ENCODE measurements at places on chromosomes 1 and 21.

GRCh38 chr1:241553886-241554592 lies 21.9 kb downstream of the KMO start:
- DNase-seq = no peak

DNA sequence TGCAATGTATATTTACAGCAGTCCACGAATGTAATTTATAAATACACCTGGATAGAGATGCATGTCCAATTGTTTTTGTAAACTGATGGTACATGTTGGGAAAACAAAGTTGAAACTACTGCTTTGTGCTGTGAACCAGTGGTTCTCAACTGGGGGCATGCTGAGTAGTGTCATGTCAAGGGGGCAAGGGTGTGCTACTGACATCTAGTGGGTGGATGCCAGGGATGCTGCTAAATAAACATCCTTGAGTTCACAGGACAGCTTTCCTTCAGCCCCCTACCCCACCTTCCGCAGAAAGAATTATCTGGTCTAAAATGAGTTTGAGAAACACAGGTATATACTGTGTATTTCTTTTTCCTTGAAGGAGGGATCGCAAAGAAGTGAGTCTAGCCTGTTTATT lies 95.9 kb downstream of the RASAL2 start:
- DNase-seq = no peak

DNA sequence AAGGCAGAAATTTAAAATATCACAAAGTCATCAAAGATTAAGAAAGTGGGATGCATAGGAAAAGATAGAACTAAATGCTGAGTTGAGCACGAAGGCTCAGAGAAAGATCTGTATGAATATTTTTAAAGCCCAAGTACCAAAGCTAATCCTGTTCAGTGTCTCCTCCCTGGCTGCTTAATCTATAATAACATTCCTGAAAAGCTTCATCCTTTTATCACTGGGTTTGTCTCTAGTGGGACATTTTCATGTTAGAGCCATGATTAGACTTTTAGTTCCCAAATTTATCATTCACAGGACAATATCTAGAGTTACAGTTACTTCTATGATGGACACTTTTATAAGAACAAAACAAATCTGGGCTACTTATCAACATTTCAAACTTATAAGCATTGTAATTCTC lies 38.6 kb downstream of the TNFSF18 start:
- no peak for DNase-seq

GRCh38 chr1:203692565-203693470 lies 66.2 kb downstream of the ATP2B4 start:
- DNase-seq = no peak

- DNase-seq = no peak
Observed at GRCh38 chr1:96741335-96741734, 19.8 kb downstream of the PTBP2 start.

DNA sequence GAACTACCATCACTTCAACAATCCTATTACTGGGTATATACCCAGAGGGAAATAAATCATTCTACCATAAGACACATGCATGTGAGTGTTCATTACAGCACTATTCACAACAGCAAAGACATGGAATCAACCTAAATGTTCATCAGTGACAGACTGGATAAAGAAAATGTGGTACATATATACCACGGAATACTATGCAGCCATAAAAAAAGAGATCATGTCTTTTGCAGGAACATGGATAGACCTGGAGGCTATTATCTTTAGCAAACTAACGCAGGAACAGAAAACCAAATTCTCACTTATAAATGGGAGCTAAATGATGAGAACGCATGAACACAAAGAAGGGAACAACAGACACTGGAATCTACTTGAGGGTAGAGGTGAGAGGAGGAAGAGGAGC lies 39.0 kb downstream of the KIAA0319L start:
- DNase-seq = no peak

DNA sequence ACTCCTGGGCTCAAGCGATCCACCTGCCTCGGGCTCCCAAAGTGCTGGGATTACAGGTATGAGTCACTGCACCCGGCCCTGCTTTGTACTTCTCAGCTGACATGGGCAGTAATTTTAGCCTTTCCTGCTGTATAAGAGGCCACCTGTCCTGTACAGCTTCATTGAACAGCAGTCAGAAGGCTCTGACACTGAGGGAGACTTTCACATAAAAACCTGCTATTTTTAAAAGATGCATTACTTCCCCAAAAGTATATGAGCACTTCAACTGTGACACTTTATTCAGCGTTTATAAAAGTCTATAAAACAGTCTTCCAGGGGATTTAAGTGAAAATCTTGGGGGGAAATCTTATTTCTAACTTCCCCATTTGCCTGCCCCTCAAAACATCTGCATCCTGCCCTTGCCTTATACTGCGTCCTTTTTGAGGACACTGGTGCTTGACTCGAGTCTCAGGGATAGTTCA lies 17.6 kb downstream of the RNU5D-1 start:
- no peak for DNase-seq

DNA sequence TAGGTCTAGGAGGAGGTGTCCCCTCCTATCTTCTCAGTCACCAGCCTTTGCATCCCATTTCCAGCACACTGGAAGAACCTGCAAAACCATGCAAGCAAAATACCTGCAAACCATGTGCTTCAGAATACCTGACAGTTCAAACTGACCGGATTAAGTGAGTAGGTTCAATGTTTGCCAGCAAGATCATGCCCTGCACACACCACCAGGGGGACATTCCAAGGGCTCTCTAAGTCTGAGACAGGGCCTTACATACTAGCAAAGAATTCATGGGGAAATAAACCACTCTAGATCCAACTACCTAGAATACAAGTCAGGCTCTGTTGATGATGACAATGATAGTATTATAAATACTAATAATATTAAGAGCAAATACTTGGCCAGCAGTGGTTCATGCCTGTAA lies 27.6 kb downstream of the INPP5B start:
- DNase-seq = no peak

DNA sequence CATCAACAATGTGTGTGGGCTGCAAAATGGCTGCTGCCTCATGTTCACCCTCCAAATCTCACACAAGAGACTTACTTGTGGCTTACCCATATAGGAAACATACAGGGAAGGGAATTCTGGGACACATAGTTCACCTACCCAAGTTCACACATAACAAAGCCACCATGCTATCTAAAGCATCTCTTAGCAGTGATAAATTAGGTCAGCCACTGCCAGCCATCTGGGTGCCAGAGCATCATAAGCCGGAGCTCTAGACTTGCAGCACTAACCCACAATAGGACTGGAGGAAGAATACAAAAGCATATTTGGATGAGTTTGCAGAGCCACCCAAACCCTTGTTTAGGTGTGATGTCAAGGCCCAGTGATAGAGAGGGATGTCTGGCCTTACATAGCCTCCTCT lies 321.7 kb downstream of the SEC16B start:
- DNase-seq = no peak

DNA sequence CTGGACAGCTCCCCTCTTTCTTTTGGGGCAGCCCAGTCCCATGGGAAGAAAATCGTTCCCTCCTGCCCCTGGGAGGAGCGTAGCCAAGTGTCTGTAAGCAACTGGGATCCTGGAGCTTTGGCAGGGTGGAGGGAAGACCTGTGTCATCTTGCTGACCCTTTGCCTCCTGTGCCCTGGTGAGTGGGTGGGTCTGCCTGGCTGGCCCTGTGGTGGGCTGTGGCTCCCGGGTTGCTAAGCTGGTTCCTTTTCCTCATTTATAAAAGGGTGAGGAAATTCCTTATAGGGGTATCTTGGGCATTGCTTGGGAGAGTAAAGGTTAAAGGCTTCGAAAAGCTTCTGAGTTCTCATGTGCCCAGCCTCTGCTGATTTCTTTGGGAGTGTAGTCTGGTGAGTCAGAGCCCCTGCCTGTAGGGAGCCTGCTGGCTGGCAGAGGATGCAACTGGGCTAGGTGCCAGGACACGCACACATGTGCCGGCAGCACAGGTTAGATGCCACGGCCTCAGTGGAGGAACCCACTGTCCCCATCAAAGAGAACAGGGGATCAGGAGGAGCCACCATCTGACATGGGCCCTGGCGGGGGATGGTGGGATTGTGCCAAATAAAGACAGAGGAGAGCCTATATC lies 85.2 kb downstream of the ARHGEF10L start:
- DNase-seq = no peak

Data from NCI-H1092 (cell line).